ENCODE measurements at places on chromosomes 3 and 15. TPM values are rescaled to one million over a fixed set of nuclear protein-coding genes. Genes with fewer than 3 reads are reported as not detected.

LMAN1L gene
- total RNA-seq, result not detected

EIF2B5 gene
- 27.8 TPM for total RNA-seq

- DNase-seq, result no peak
These were observed 707.7 kb upstream of the NR2F2 start for GRCh38 chr15:95622843-95623242.

DNA sequence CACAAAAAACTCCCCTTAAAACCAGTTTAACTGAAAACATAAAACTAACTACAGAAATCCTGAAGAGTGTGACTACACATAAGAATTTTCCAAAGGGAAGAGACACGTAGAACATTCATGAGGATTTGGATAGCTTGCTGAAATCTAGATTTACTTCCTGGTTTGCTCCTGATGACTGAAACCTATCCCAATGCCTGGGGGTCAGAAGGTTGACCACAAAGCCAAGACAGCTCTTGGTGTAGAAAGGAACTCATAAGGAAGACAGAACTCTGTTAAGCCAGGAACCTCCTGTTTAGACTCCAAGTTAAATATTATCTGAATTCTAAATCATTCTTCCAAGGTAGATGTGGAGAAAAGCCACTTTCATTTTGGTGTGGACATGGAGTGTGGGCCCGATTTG, 92.8 kb downstream of the TFG start:
- no peak for DNase-seq

DNA sequence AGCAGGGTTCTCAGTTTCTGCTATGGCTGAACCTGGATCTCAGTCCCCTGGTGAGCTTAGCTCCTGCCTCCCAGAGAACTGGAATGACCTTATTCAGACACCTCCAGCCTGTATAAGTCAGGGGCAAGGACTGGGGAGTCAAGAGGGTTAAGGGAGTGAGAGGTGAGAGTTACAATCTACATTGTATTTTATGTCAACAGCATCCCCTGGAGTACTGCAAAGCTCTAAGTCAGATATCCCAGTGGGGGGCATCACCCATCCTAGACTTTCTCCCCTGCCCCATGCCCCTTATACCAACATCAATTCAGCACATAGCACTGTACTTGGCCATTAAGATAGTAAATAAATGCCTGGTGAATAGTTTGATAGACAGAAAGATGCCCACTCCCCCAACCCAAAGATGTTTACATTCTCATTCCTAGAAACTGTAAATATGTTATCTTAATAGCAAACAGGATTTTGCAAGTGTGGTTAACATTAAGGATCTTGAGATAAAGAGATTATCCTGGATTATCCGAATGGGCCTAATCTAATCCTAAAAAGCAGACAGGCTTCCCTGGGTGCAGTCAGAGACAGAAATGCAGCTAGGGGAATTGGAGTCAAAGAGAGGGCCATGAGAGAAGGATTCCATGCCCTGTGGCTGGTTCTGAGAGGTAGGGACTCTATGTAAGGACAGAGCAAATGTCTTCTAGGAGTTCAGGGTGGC, 132.3 kb upstream of the RASGRP1 start:
- DNase-seq, result no peak

- DNase-seq, result no peak
These were observed 14.7 kb downstream of the BSN start for GRCh38 chr3:49568965-49569364.
